ENCODE measurements at places on chromosomes 1 and 21. TPM values are rescaled to one million over a fixed set of nuclear protein-coding genes. Genes with fewer than 3 reads are reported as not detected.

FLG2 gene
- not detected for total RNA-seq

TBX19 gene
- total RNA-seq = 0.43 TPM

SPTA1 gene
- 0.18 TPM for total RNA-seq

OR2T6 gene
- total RNA-seq = not detected

USP24 gene
- 32.4 TPM for total RNA-seq

PROX1 gene
- under 0.01 TPM for total RNA-seq

NECTIN4 gene
- 0.37 TPM for total RNA-seq

GUCA2B gene
- total RNA-seq = not detected

RAB3B gene
- total RNA-seq = 7.0 TPM

DDOST gene
- total RNA-seq = 409 TPM

FCRL5 gene
- total RNA-seq = not detected

FAM167B gene
- 0.83 TPM for total RNA-seq

All from smooth muscle cell of bladder (primary cell).